ENCODE measurements at places on chromosomes 2 and 18.

DNA sequence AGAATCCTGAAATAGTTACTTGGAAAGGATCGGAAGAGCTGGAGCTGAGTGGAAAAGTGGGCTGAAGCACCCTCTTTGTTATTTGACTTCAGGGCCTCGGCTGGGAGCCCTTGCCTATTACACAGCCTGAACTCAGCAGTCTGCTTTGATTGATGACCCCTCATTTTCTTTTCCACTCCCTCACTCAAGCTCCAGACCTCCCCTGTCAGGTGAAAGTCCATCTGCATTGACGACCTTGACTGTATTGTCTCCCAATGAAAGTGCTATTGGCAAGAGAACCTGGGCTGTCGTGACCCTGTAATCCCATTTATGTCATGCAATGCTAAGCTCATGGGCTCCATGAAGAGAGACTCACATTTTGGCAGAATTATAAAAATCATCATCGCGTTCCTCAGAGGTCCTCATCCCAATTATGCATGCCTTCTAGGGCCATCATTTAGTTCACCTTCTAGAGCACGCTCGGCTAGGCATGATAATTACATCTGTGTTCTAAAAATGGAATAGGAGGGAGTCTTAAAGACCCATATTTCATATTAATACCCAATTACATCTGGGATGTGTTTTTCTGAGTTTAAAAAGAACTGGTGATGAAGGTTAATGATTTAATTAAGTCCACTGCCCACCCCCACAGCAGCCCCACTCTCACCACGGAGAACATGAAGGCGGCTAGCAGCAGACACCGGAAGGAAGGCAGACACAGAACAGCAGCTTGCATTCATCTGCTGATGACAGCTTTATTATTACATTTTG, 472.5 kb downstream of the PID1 start:
- DNase-seq: no peak

DNA sequence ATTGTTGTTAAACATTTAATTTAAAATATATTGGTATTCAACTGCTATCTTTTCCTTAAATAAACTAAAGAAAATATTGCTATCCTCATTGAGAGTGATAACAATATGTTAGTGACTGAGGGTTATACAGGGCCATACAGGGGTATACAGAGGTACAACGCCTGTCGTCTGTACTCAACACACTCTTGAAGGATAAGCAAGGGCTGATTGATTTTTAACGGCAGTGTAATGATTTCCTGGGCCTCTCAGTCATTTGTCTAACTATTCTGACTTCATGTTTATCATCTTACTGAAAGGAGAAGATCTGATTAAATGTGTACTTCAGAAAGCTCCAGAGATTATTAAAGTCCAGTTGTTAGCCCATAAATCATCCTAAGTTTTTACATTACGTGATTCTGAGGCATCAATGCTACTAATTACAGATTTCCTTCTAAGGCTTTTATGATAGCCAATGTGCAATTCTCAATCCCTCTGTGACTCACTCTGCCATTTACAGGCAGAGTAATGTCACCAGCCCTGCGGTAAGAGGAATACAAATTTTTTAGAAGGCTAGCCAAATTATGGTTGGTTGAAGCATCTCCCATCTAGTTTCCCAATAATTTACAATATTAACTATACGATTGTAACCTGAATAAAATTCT, 893.0 kb upstream of the CHAC2 start:
- no peak for DNase-seq

DNA sequence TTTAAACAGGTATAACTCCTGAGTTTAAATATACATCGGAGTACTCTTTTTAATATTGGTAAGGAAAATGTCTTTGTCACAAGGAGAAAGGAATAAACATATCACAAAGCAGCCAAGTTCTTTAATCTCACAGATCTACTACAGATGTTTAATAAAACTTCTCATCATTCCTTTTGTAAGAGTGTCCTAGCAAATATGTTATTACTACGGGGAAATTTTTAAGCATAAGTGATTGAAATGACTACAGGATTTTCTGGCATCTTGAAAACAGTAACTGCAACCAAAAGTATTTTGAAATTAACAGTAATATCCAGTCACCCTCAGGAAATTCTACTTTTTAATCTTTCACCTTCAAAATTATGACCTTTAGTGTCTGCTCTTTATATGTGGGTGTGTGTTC, 403.1 kb downstream of the IRS1 start:
- no peak for DNase-seq

- DNase-seq: no peak
These were observed 116.1 kb upstream of the TACR1 start for GRCh38 chr2:75315436-75315835.

- DNase-seq: no peak
These were observed 3.0 kb upstream of the TGFA start for GRCh38 chr2:70556608-70557007.

- peak; percentile 67 for DNase-seq
These were observed 288.2 kb downstream of the IKZF2 start for GRCh38 chr2:212863185-212863588.

GRCh38 chr2:134432435-134432883, 178.6 kb downstream of the MGAT5 start:
- DNase-seq: no peak

GRCh38 chr18:46070815-46071652, 1.0 kb downstream of the PSTPIP2 start:
- peak; percentile 53 for DNase-seq

GRCh38 chr18:46424898-46425297, 232.1 kb downstream of the LOXHD1 start:
- DNase-seq: no peak

DNA sequence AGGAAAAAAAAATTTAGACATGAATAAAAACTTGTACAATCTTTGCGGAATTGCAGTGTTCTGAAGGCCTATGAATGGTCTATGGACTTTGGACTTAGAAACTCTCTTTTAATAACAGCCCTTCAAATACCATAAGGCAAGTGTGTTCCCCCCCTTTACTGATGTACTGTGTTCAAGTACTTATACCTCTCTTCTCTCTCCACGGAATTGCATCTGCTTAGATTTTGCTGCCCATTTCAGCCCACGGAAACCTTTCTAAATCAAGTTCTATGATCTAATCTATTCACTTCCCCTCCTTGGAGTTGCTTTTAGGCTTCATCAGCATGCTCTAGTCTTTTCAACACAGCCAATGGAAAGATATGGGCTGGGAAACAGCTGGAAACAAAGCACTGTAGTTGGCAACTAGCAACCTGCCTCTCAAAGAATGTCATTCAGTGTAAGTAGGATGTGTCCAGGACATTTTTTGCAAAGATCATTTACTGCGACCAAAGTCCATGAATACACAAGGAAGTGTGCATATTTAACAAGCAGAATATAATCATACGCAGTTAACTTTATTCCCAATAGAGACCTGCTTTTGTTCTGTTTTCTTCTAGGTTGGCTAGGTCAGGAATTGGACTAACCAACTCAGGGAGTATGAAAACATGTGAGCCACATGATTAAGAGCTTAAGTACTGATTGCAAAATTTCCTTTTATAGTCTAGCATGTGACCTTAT, 58.0 kb downstream of the SLC40A1 start:
- no peak for DNase-seq

All from hematopoietic multipotent progenitor cell treated with erythropoietin and hydrocortisone succinate and interleukin-3 and kit ligand, for 8 days (in vitro differentiated cells).